ENCODE measurements at places on chromosomes 12 and 14.

DNA sequence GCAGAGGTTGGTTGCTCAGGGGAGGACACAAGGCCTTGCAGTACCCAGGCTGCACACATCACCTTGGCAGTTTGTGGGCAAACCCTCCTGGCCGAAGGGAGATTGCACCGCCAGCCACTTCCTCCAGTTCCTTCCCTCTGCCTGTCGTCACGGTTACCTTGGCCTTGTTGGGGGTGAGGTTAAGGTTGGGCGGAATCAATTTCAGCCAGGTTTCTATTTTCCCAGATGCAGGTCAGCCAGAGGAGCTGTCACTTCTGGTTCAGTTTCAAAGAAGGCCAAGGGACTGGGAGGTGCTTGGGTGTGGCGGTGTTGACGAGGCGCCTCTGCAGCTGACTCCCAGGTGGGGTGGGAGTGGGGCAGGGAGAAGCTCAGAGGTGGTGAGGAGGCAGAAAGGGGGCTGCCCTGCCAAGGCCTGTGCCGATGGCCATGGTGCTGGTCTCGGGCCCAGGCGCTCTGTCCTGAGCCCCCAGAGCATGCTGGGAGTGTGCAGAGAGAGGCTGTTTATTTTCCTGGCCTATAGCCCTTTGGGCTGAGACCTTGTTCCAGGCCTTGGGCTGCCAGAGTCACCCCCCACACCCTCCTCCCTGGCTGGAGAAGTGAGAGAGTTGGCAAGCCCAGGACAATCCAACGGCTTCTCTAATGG, 31.4 kb downstream of the JDP2 start:
- DNase-seq, result no peak

DNA sequence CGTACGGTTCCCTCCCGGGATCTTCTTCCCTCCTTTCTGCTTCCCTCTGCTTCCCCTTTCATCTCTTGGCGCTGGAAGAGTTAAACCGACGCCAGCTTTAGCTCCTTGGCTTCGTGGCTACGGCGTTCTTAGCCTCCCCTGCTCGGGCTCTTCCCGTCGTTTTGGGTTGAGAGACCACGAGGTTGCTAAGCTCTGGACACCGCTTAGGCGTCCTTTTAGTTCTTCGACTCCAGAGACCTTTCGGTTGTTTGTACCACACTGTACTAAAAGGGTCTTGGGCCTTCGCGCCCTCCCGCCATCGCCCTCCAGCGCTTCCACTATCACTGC, 545 bp downstream of the CPSF2 start:
- DNase-seq, result peak; percentile 58

- peak; percentile 76 for DNase-seq
Measured at GRCh38 chr12:85325442-85325841, 45.4 kb downstream of the ALX1 start.

GRCh38 chr14:84288781-84289180, 1241.2 kb upstream of the FLRT2 start:
- no peak for DNase-seq

- DNase-seq, result no peak
Measured at GRCh38 chr14:52977798-52978197, 26.9 kb upstream of the FERMT2 start.

DNA sequence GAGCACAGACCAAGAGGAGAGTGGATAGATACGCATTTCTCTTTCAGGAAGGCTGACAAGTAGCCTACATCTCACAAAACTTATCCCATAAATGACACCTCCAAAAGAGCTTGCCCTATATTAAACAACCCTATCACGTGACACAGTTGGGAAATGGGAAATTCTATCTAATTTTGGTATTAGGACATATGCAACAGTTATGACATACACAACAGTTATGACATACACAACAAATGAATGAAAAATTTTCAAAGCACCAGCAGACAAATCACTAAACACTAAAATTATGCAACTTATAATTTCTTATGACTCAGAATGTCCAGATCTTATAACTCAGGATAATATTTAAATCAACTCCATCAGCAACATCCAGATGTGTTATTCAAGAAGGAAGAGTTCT, 54.1 kb downstream of the DUSP16 start:
- DNase-seq, result no peak
